Dorsolateral prefrontal cortex (tissue), 122 donors: ENCODE measurements at places on chromosomes 13 and 19.

- no peak for DNase-seq
Measured at GRCh38 chr19:16595097-16595496, 22.9 kb upstream of the SLC35E1 start.

DNA sequence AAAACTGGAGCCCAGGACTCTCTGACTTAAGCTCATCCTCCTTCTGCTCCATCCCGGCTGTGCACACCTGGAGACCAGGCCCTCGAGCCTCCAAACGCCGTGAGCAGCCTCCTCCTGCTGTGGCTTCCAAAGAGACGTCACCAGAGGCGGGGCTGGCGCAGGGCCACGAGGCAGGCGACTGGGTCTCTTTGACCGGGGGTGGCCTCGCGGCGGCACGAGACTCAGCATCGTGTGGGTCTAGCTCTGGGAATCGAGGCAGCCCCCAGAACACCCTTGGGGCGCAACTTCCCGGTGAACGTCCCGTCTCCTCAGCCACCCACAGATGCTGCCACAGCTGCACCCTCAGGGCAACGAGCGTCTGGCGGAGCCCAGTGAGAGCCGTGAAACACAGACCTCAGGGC is 22.8 kb downstream of the RASA3 start:
- no peak for DNase-seq

- DNase-seq, result no peak
Measured at GRCh38 chr19:47122359-47123335, 8.0 kb upstream of the SAE1 start.

GRCh38 chr19:41233748-41234240 is 14.8 kb downstream of the AXL start:
- no peak for DNase-seq
